ENCODE measurements at places on chromosomes 13 and 19.

DNA sequence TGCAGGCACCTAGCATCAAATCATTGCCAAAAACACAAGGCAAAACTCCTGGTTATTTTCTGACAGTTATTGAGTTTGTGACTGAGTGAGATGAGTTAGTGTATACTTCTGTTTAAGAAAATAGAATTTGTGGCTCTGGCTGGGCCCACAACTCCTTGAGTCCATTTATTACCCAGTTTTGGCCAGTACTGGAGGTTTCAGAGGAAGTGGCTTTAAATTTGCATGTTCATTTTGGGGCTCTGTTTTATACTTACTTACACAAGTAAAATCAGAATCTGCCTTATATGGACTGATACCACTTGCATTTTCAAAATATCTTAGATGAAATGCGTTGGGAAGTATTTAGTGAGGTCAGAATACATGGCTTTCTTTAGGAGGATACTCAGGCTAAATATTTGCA lies 29.0 kb downstream of the TNFSF11 start:
- DNase-seq = no peak

GRCh38 chr13:51158365-51158764 lies 47.3 kb upstream of the C13orf42 start:
- DNase-seq = no peak

DNA sequence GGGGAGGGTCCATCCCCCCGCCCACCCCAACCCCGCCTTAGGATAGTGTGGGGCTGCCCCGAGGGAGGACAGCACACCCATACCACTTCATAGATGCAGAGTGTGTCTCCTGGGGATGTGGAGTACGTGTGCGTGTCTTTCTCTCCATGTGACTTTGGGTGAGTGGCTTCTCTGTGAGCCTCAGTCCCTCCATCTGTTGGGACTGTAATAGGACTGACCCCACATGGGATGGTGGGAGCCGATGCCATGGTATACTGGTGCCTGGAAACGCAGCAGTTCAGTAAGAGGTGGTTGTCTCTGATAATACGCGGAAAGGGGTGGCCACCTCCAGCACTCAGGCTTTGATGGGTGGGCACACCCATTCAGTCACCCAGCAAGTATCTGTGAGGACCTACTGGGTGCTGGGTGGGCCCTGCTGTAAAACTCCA lies 816 bp upstream of the PRKD2 start:
- peak; percentile 54 for DNase-seq

DNA sequence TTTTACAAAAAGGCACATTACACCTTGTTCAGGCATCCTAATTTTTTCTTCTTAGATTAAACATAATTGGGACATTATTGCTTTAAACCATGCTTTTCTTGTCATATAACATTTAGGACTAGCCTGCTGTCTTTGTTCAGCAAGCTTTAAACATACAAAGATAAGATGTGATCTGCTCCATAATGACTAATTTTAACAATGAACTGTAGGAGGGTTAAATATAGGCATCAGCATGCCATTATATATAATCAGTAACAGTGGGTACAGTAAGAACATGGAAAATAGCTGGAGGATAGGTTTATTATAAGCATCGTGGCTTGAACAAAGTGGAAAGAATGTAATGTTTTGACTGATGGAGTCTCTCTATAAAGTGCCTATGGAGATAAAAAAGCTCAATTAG lies 661.7 kb downstream of the SLITRK6 start:
- no peak for DNase-seq

DNA sequence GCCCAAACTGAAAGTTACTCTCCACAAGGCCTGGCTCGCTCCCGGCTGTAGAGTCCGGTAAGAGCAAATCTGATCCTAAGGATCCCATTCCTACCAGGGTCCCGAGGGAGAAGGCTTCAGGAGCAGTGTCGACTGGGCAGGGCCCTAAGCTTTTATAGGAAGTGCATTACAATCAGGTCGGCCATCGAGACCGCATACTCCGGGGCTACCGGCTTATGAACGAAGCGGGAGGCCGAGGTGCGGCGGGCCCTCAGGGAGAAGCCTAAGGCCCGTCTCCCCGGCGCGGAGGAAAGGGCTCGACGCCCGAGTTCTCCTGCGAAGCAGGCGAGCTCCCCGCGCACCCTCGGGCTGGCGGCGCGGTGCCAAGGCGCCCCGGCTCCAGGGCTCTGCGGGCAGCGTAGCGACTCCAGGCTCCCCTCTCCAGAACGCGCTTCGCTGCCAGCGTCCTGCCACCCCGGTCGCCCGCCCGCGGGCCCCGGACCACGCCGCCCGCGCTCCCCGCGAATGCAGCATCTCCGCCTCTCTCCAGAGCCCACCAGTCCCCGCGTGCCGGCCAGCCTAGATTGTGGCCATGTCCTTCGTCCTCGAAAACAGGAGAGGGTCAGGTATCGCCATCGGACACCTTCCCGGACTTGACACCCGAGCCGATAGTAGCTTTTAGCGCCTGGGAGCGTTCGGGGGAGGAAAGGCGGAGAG lies 1.4 kb downstream of the EFNB2 start:
- no peak for DNase-seq

DNA sequence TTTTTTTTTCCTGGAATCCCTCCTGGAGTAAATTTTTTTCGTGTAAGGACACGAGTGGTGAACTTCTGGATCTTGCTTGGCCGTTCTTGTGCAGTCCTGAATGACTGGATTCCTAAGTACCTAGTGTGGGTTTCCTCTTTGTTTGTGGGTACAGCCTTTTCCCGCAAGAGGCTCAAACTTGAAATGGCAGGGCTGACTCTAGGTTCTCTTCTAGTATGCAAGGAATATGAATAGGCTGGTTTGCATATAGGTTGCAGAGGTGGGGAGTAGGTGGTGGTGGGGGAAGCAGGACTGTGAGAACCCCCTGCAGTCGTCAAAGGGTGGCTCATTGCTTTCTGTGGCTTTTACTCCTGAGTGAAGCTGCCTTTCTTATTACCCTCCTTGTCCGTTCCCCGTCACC lies 13.6 kb downstream of the UBAC2 start:
- DNase-seq = peak; percentile 23

DNA sequence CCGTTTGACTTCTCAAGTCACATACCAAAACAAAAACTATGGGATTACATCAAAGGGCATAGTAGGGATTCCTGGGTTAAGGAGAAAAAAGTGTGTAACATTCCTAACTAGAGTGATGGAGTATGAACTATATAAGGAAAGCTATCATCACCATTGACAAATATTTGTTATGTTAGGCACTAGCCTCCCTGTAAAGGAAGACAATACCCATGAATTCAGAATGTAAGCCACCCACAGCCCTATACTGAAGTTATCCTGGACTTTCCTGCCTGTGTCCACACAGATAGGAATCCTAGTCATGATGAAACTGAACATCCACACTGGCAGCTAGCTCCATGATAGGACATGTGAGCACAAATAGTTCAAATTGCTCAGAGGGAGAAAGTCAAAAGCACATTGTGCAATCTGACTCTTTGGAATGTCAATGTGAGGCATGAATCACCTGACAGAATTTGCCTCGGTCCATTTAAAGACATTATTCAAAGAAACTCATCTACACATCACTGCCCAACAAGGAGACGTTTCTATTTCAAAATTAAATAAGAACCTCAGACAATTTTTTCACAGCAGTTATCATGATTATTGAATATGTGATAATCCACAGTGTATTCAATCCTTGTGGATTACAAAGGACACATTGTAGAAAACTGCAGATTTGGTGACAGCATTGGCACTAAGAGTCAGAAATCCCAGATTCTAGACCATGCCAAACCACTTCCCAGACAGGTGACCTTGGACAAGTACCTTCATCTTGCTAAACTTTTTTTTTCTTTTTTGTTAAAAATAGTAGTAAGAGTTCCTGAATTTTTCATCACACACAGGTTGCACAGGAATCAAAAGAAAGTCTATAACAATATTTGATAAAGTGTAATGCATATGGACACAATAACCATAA lies 529.3 kb downstream of the IRS2 start:
- DNase-seq = no peak
